CD8-positive, alpha-beta memory T cell (primary cell): ENCODE measurements at places on chromosomes 3 and 15. TPM values are rescaled to one million over a fixed set of nuclear protein-coding genes. Genes with fewer than 3 reads are reported as not detected.

Gene ILDR1
- total RNA-seq, result not detected

Gene DPPA2
- not detected for total RNA-seq

Gene CCR5
- total RNA-seq, result 3.4 TPM

DNA sequence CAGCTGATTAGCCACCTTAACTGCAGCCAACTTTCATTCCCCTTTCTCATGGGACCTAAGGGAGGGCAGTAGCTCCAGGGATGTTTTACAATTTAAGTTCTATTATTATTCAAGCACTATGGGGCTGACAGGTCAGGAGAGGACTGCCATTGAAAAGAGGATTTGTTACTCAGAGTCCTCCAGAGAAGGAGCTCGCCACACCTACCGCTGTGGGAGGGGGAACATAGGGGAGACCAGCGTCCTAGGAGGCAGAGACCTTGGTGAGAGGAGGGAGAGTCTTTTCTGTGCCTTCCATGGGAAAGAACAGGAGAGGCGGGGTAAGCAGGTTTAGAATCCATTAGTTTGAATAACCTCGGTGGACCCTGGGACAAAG lies 14.4 kb downstream of the ATP10A start:
- no peak for DNase-seq

GRCh38 chr3:115401851-115402501 lies 221.3 kb upstream of the GAP43 start:
- DNase-seq, result no peak
